Diencephalon (tissue), 1 donor: ENCODE measurements at places on chromosomes 3 and 15. TPM values are rescaled to one million over a fixed set of nuclear protein-coding genes. Genes with fewer than 3 reads are reported as not detected.

ALDH1L1 gene
- 8.5 TPM for total RNA-seq

RARRES1 gene
- total RNA-seq, result 1.4 TPM

XYLB gene
- 6.5 TPM for total RNA-seq

ARHGAP11A gene
- 14.1 TPM for total RNA-seq

ROPN1B gene
- 3.2 TPM for total RNA-seq

CTDSPL gene
- 16.6 TPM for total RNA-seq

SLC28A2 gene
- not detected for total RNA-seq

MESP1 gene
- total RNA-seq, result 2.5 TPM

CD200R1 gene
- total RNA-seq, result 0.69 TPM

ADGRG7 gene
- not detected for total RNA-seq

TM4SF18 gene
- total RNA-seq, result 4.8 TPM

ERICH6 gene
- total RNA-seq, result 0.46 TPM

RHCG gene
- 1.8 TPM for total RNA-seq

SCAANT1 gene
- not detected for total RNA-seq

CDC25A gene
- total RNA-seq, result 10.8 TPM

MNS1 gene
- total RNA-seq, result 4.8 TPM

MYD88 gene
- 3.2 TPM for total RNA-seq

CADM2 gene
- total RNA-seq, result 172 TPM

KCNMB2 gene
- 42.4 TPM for total RNA-seq

COMMD2 gene
- total RNA-seq, result 66.7 TPM

SAXO2 gene
- total RNA-seq, result 14.8 TPM

USP50 gene
- total RNA-seq, result 1.2 TPM

RNU5B-1 gene
- total RNA-seq, result not detected

CHRM5 gene
- 10.6 TPM for total RNA-seq

MOBP gene
- 0.92 TPM for total RNA-seq

HEG1 gene
- total RNA-seq, result 7.2 TPM

GAP43 gene
- total RNA-seq, result 418 TPM

MITF gene
- total RNA-seq, result 4.4 TPM

MRPL3 gene
- 116 TPM for total RNA-seq

CCR1 gene
- 3.2 TPM for total RNA-seq

CNTN3 gene
- 22.4 TPM for total RNA-seq

LRRC34 gene
- total RNA-seq, result 24.5 TPM

KBTBD12 gene
- total RNA-seq, result 1.8 TPM

PRSS50 gene
- total RNA-seq, result not detected

ASB14 gene
- 0.69 TPM for total RNA-seq

MYO5C gene
- 3.0 TPM for total RNA-seq

UCN2 gene
- not detected for total RNA-seq

CD276 gene
- total RNA-seq, result 37.1 TPM

TNNC1 gene
- total RNA-seq, result not detected

SH2D7 gene
- total RNA-seq, result not detected

GNAT1 gene
- not detected for total RNA-seq
